NCI-H774 (cell line): ENCODE measurements at places on chromosomes 12 and 14.
A peak's percentile ranks its signal among the peaks of the same experiment; 100 is the strongest.

GRCh38 chr12:13337791-13338190, 141.3 kb downstream of the EMP1 start:
- no peak for DNase-seq

DNA sequence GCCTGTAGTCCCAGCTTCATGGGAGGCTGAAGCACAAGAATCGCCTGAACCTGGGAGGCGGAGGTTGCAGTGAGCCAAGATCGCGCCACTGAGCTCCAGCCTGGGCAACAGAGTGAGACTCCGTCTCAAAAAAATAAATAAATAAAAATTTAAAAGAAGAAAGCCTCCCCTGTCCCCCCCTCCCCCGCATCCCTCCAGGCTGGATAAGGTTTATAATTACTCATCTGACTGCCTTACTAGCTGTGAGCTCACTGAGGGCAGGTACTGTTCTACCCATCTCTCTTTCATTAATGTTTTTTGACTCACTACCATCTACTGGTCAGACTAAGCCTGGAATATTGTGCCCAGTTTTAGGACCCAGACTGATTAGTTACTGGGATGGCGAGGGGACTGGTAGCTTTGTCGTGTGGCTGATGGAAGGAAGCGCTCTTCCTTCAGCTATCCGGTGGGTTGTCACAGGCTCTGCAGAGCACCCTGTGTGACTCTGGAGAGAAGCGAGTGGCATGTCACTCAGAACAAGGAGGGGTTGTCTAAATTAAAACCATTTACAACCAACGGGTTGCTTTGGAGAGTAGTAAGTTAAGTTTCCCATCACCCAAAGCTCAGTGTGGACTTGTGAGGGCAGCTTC, 16.9 kb downstream of the EVL start:
- DNase-seq = no peak

- no peak for DNase-seq
Measured at GRCh38 chr12:6575648-6576047, 7.6 kb upstream of the NOP2 start.

- no peak for DNase-seq
Measured at GRCh38 chr12:60162988-60163720, 567.3 kb downstream of the SLC16A7 start.

DNA sequence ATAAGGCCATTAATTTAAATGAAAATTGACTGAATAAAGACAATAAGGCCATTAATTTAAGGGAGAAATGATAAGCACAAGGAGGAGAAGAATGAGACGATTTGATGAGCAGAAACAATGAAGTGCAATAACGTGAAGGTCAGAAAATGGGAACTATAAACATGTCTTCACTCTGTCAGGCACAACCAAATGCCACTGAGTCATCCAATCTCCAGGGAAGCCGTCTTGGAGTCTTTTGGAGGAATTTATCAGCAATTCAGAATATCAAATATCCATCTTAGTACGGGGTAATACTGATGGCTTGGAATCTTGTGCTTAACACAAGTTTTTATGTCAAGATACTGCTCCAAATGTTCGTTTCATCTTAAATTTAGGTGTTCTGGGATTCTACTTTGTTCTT, 159.9 kb downstream of the CAPZA3 start:
- DNase-seq = no peak

- DNase-seq = peak; percentile 22
Measured at GRCh38 chr14:36451310-36452065, 68.5 kb downstream of the NKX2-1 start.

GRCh38 chr12:29212682-29213403, 63.8 kb downstream of the FAR2 start:
- DNase-seq = no peak

DNA sequence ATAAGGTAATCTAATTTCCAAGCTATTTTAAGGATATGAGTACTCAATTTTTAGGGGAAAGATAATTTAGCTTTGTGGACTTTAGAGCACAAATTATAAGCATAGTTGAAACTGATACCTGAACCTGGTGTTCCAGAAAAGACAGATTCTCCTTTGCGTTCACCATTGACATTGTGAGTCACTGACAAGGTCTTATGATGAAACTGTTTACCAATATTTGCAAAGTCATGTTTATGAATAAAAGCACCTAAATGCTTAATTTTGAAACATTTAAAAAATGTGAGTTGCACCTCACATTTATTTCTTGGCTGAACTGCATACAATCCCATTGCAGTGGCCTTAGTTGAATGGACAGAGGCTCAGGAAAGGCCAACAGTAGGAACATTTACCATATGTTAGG, 3.9 kb downstream of the BCAT1 start:
- no peak for DNase-seq

DNA sequence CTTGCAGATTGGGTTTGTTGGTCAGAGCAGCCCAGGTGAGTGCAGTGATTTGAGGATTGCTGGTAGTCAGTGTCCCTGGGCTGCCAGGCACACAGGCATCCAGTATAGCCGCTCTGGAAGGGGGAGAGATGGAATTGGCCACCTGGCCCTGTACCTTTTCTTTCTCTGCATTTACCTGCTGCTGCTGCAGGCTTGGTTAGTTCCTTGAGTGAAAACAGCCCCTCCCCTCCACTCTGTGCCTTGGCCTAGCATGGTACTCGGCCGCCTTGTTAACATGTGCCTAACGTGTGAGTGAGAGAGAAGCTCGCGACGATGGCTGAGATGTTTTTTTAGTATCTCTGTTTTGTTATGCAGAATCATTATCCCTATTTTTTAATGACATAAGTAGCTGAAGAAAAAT, 49.3 kb upstream of the AMN start:
- DNase-seq = no peak

- DNase-seq = no peak
Measured at GRCh38 chr14:92549105-92549858, 35.7 kb downstream of the RIN3 start.

GRCh38 chr12:98359856-98360255, 155.5 kb upstream of the TMPO start:
- no peak for DNase-seq

DNA sequence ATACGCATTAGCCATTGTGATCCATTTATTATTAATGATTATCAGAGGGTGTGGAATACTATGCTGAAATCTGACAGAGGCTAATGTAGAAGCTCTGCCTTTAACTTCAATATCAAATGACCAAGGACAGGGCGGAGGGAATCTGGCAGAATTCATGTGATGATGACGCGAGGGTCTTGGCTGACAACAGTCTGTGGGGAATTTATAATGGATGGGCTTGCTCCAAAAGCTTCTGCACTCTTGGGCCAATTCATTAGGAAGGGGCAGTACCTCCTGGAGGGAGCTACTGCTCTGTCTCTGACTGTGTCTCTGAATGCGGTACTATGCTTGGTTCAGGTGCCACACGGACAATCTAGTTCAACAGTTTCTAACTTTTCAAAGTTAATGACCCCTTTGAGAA, 46.2 kb downstream of the GALNT8 start:
- DNase-seq = no peak

DNA sequence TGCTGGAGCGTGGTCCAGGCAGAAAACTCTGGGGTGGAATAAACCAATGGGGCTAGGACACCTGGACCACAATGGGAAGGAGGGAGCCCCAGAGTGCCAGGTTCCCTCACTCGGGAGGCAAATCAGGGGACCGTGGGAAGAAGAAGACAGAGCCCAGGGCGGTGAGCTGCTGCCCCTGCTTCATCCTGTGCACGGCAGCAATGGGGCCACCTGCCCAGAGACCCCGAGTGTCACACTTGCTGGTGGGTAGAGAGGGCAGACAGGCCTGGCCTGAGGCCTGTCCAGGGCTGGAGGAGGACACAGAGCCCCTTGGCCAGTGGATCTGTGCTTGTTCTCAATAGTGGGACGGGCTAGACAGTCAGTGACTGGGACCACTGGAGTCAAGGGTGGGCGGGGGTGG, 58.2 kb downstream of the DIO3 start:
- DNase-seq = no peak

GRCh38 chr14:59510001-59510400, 25.7 kb downstream of the JKAMP start:
- no peak for DNase-seq

DNA sequence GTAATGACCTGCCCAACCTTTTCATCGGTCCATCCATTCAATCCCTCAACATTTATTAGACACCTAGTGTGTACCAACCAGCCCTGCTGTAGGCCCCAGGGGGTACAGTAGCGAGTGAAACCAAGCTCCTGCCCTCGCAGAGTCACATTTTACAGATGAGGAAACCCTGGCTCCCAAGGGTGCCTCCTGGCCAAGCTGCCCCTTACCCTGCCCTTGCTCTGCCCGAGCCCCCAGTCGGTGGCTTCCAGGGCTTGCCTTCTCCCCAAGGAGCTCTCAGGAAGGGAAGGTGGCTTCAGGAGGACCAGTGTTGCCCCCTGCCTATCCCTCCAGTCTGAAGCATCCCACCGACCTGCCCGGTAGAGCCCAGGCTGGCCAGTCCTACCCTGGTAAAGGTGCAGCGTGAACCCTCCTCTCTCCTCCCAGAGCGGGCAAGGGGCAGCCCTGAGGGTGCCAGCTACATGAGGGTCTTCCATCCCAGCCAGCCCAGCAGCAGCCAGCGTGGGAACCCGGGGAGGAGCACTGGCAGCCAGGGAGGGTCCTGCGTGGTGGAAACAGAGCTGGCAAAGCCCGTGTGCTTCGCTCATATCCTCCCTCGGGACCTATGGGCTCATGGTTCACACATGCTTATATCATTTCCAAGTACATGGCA, 670 bp upstream of the BEGAIN start:
- no peak for DNase-seq

DNA sequence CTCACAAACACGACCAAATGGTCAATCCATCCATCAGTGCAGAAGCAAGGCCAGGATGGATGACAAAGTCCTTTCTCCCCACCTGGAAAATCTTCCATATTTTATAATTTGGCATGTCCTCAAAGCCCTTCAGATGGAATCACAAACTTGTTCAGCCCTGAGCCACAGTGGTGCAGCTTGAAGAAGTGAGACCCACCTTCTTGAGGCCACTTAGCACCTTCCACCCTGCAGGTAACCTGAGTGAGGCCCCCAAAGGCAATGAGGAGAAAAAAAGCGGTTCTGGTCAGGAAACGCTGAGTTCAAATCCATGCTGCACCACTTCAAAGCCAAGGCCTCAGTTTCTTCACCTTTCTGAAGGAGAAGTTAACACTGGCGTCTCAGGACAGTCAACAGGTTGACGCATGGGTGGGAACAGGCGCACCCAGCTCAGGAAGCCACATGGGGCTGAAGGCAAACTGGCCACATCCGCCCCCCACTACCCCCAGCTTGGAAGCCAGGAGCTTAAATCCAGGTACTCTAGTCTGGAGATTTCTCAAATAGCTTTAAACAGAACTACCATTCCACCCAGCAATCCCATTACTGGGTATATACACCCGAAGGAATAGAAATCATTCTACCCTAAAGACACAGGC, 320.4 kb downstream of the BCL11B start:
- DNase-seq = no peak

GRCh38 chr12:132610051-132610759, at the start of gene LRCOL1:
Gene LRCOL1, minus strand, starts transcription at chr12:132610582. Its CDS starts 4,331 bp downstream, at chr12:132606251.
- no peak for DNase-seq

DNA sequence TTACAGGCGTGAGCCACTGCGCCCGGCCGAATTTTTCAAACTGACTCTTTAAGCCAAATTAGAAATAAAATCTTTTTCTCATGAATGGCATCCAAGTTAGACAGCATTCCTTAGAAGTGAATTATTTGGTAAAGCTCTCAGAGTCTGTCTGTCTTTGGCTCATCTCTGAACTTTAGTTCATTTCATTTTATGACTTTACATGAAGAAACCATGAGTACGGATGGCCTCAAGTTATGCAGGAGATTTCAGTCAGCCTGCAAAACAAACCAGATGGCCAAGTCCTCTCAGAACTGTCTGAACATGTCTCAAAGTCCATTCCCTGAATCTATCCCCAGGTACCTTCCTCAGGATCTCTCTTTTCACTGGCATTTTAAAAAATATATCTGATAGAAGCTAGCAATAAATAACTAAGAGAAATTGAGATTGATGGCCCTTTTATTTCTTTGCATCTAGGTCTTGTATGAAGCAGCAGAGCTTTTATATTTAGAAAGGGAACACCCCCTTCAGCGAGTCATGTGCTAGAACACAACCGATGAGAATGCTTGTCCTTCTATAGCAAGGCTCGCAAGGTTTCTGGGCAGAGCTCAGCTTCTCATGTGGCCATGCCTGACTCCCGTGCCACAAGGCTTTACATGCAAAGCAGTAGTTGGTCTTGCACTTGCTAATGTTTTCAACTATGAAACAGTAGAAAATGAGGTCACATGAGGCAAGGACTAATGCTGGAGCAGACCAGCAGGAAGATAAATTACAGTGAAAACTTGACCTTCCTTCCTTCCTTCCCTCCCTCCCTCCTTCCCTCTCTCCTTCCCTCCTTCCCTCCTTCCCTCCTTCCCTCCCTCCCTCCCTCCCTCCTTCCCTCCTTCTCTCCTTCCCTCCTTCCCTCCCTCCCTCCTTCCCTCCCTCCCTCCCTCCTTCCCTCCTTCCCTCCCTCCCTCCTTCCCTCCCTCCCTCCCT, 125.0 kb downstream of the AKAP6 start:
- DNase-seq = no peak

DNA sequence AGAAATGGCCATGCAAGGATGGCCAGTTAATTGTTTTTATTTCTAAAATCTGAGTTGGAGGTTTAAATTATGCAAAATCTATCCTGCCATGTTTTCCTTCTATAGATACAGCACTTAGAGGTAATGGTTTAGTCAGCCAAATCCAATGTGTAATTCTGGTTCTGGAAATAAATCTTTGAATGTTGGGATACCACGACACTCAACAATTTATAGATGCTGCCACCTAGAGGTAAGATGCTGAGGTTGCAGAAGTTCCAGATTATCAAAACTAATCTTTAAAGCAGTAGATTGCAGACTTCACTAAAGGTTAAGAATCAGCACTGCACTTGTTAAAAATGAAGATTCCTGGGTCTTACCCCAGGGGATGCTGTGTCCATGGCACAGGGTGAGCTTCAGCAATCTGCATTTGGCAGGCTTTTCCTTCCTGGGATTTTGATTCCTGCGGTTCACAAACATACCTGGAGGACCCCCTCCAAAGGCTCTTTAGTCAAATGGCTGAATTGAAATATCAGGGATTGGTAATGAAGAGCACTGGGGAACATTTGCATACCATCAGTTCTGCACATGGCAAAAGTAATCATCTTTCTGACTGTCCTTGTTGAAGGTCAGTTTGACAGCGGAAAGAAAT, 53.4 kb upstream of the ANO4 start:
- peak; percentile 45 for DNase-seq

- no peak for DNase-seq
Measured at GRCh38 chr12:125122668-125123067, 57.4 kb downstream of the AACS start.

- no peak for DNase-seq
Measured at GRCh38 chr12:25708661-25709060, 155.6 kb upstream of the LMNTD1 start.

- no peak for DNase-seq
Measured at GRCh38 chr12:49838973-49839633, 3.8 kb downstream of the BCDIN3D start.

DNA sequence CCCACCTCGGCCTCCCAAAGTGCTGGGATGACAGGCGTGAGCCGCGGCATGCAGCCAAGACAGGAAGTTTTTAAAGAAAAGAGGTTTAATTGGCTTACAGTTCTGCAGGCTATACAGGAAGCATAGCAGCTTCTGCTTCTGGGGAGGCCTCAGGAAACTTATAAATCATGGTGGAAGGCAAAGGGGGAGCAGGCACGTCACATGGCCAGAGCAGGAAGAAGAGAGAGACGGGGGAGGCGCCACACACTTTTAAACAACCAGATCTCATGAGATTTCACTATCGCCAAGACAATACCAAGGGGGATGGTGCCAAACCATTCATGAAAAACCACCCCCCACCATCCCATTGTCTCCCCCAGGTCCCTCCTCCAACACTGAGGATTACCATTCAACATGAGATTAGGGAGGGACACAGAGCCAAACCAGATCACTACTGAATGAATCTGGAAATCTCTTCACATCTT, 14.1 kb downstream of the CCDC63 start:
- DNase-seq = no peak
